Pulmonary artery endothelial cell (primary cell): ENCODE measurements at places on chromosomes 12 and 14.

DNA sequence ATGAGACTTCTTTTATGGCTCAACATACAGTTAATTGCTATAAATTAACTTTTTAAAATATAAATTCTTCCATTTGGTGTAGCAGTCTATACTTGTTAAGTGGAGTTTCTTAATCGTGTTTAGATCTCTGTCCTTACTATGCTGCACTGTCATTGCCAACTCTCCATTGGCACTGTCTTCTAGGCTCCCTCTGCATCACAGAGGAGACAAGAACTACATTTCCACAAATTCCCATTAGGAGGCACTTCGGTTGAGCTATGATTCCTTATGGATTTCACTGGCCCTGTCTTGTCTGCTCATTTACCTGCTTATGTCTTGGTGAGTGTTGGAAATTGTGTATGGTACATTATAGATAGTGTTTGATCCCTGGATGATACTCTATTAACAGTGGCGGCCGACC, 630.9 kb upstream of the ATXN7L3B start:
- no peak for DNase-seq

- DNase-seq = no peak
These were observed 2.9 kb downstream of the RILPL2 start for GRCh38 chr12:123433615-123434014.

DNA sequence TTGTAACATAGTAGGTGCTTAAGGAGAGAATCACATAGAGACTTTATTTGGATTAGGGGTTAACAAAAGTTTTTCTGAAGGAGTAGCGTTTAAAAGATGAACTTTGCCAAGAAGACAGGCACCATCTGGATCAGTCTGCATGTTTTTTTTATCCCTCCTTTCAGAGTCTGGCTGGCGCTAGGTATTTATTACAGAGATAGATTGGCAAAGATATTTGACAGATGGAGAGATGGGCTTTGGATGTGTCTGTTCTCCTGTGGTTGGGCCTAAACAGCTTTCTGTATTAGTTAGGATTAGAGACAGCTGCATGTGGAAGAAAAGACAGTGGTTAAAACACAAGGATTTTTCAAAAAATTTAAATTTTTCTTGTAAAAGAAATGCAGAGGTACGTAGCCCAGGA, 133.9 kb downstream of the C12orf75 start:
- no peak for DNase-seq

- DNase-seq = no peak
These were observed 304.4 kb downstream of the TMEM132D start for GRCh38 chr12:129599406-129599805.
